Activated CD4-positive, CD25-positive, alpha-beta regulatory T cell treated with anti-CD3 and anti-CD28 coated beads, Interleukin-2, amount 50 U/mL, for 72 hours (primary cell): ENCODE measurements at places on chromosomes 2 and 18.

GRCh38 chr18:68472701-68473295 is 242.1 kb downstream of the TMX3 start:
- no peak for DNase-seq

DNA sequence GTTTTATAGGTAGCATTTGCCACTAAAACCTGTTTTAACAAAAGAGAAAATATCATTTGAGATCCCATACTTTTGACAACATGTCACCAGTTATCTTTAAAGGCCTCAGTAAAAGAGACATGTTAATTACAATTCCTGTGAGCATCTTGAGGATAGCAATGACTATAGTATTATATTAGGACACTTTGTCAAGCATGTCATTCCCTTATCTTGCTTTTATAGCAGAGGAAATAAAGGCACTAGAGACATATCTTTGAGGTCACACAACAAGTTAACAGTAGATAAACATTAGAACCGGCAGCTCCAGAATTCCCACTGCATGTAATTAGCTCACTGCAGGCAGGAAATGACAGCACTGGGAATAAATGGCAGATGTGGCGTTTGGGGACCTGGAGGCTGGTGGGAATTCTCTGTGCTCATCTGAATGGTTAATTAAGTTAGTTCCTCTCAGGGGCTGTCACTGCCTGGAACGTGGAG is 25.9 kb downstream of the LYPD6B start:
- no peak for DNase-seq

- no peak for DNase-seq
Measured at GRCh38 chr18:57469884-57470283, 34.7 kb downstream of the ONECUT2 start.

GRCh38 chr2:61229936-61230335 is 67.9 kb downstream of the C2orf74 start:
- no peak for DNase-seq

DNA sequence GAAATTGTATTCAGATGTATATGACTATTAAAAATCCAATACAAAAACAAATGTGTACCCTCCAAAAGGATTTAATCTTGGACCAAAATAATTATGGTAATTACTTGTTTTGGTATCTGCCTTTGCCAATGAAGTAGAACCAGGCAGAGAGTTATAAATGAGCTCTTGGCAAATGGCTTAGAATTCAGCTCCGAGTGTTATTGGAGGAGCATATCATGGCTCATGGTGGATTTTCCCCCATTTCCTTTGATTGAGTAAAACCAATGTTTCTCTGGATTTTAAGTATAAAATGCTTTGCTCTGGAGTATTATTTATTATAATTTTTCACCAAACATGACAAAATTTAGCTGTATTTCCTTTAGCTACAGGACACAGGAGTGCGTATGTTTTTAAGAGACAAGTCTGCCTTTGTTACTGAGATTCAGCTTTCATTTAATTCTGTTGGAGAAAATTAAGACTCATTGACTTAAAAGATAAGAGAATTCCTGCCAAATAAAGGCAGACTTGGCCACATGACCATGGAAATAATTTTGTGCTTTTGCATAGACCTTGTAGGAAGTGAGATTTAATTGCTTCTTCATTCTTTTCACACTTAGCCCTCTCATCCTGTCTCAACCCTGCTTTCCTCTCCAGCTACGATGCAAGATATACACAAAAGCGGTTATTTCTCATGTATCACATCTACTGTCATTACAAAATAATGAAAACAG is 281.0 kb upstream of the SOX11 start:
- DNase-seq = no peak

DNA sequence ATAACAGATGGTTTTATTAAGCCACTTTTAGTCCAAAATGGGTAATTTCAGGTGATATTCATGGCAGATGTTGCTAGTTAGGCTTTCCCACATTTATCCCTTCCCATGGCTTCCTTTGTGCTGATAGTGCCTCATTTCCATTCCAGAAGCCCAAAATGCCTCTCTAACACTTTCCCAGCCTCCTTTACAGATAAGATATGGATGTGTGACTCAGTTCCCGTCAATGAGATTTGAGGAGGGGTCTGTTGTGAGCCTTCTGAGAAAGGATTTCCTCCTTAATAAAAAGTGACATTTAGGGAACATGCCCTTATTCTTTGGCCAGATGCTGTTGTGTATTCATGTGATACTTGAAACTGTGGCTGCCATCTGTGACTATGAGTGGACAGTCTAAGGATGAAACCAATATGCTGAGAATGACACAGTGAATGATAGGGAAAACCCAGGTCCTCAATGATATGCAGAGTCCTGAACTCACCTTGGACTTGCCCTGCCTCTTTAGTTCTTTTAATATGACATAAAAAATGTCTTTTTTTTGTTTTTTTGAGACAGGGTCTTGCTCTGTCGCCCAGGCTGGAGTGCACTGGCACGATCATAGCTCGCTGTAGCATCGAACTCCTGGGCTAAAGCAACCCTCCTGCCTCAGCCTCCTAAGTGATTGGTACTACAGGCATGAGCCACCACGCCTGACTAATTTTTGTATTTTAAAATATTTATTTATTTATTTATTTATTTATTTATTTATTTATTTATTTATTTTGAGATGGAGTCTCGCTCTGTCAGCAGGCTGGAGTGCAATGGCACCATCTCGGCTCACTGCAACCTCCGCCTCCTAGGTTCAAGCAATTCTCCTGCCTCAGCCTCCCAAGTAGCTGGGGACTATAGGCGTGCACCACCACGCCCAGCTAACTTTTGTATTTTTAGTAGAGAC is 5.8 kb upstream of the ACSL3 start:
- no peak for DNase-seq

DNA sequence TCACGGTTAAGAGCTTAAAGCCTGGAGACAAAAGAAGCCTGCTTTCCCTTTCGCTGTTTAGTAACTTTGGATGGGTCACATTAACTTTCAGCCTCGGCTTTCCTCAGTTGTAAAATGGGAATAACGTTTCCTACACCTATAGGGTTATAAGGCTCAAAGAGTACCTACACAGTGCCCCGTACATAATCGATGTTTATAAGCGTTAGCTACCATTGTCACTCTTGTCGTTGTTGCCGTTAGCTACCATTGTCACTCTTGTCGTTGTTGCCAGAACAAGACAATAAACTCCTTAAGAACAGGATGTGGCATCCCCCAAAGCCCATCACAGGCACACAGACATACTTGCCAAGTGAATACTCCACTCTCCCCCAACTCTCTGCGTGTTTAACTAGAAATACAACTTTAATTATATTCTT is 901 bp upstream of the MFSD6 start:
- DNase-seq = no peak

DNA sequence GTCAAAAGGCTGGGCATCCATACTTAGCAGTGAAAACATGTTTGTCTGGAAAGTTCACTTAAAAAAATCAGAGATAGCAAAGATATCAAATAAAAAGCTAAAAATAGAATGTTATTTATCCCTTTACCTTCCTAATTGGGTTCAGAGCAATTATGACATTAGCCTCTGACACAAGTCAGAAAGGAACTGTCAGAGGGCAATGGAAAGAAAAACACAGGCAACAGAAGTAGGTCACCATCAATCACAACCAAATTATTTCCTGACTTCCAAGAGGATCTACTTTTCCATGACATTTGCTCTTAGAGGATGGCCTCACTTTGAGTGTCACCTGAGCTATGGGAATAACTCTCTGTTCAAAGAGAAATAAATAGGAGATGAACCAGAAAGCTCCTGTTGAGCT is 27.5 kb downstream of the MYOM1 start:
- no peak for DNase-seq

DNA sequence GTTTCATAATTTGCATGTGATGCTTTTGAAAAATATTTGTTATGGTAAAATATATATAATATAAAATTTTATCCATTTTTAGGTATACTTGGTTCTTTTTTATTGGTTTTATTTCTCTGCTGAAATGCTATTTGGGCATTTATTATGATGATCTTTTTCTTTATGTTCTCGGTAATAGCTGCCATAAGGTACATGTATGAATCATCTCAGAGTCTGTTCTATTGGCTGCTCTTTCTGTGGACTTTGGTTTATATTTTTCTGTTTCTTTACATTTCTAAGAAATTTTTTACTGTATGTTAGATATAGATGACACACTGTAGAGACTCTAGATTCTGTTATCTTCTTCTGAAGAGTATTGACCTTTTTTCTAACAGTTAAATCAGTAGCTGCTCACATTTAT is 219.9 kb downstream of the MBD5 start:
- no peak for DNase-seq

- no peak for DNase-seq
Measured at GRCh38 chr18:55404832-55405465, 183.0 kb downstream of the TCF4 start.

- DNase-seq = no peak
Measured at GRCh38 chr2:9337901-9338300, 85.4 kb downstream of the ITGB1BP1 start.

DNA sequence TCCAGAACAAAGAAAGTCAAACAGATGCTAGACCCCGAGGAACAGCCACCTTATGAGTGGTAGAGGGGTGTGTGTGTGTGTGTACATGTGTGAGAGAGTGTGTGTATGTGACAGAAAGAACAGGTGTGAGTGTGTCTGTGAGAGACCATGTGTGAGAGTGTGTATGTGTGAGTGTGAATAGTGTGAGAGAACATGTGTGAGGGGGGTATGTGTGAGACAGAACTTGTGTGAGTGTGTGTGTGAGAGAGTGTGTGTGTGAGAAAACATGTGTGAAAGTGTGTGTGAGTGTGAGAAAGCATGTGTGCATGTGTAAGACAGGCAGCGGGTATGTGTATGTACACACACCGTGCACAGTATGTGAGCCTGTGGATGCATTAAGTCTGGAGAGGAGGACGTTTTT is 214.3 kb downstream of the SP3 start:
- DNase-seq = no peak

DNA sequence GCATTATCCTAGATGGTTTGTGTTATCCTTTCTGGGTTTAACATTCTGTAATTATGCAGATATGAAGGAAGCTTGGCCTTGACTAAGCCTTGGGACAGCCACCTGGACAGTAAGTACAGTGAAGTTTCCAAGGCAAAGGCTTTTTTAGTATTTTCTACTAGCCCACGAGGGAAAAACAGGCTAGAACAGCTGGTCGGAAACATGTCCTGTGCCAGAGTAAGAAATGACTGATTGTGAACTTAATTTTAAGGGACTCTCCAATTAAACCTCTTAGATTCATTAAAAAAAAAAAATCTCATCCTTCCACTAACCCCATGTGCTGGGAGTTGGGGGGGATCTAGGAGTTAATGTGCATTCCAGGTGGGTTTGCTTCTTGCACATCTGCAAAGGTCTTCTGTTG is 720.8 kb downstream of the SLC4A3 start:
- DNase-seq = no peak

DNA sequence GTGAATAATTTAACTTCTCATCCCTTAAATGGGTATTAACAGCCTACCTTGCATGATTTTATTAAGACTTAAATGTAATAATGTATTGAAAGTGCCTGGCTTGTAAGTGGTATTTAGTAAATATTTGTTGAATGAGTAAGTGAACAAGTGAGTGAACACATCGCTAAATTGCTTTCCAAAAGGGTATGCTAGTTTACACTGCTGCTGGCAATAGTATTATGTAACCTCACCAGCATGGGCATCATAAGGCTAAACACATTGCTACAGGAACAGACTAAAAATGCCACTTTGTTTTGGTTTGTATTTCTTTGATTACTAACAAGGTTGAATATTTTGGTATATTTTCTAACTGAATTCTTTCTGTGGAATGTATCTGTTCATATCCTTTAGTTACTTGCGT is 9.8 kb downstream of the WDR43 start:
- no peak for DNase-seq

GRCh38 chr2:238254095-238254723 is 14.4 kb upstream of the HES6 start:
- DNase-seq = no peak

- DNase-seq = no peak
Measured at GRCh38 chr2:165401285-165401852, 68.1 kb upstream of the CSRNP3 start.

- DNase-seq = no peak
Measured at GRCh38 chr18:13246591-13246990, 28.0 kb downstream of the LDLRAD4 start.

DNA sequence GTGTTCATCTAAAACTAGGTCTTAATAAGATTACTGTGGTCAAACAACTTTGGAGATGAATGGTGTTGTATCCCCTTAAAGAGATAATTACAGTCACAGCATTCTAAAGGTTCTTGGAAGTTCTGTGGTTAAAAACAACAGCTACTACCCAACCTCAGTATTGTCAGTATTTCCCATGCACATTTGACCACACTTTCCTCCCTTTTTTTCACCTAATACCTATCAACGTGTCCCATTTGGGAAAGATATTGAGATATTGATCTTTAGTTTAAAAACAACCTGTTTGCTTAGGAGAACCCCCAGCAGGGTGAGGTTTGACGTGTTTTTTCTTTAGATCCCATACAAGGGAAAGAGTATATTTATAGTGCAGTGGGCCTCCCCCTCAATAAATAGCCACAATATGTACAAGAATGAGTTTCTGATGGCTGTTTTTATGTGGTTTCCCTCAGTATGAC is 65.6 kb downstream of the WDR7 start:
- no peak for DNase-seq

GRCh38 chr2:46257476-46257875 is 39.7 kb upstream of the EPAS1 start:
- DNase-seq = no peak

GRCh38 chr18:60311676-60312360 is 60.8 kb downstream of the MC4R start:
- DNase-seq = no peak

- DNase-seq = no peak
Measured at GRCh38 chr2:128369108-128369555, 50.5 kb upstream of the HS6ST1 start.
